ENCODE measurements at places on chromosomes 2 and 18.

- DNase-seq: no peak
Observed at GRCh38 chr2:23426263-23426905, 41.4 kb downstream of the KLHL29 start.

- DNase-seq: no peak
Observed at GRCh38 chr18:78769502-78770105, 210.0 kb upstream of the SALL3 start.

- no peak for DNase-seq
Observed at GRCh38 chr2:110650346-110650745, 27.5 kb downstream of the BUB1 start.

DNA sequence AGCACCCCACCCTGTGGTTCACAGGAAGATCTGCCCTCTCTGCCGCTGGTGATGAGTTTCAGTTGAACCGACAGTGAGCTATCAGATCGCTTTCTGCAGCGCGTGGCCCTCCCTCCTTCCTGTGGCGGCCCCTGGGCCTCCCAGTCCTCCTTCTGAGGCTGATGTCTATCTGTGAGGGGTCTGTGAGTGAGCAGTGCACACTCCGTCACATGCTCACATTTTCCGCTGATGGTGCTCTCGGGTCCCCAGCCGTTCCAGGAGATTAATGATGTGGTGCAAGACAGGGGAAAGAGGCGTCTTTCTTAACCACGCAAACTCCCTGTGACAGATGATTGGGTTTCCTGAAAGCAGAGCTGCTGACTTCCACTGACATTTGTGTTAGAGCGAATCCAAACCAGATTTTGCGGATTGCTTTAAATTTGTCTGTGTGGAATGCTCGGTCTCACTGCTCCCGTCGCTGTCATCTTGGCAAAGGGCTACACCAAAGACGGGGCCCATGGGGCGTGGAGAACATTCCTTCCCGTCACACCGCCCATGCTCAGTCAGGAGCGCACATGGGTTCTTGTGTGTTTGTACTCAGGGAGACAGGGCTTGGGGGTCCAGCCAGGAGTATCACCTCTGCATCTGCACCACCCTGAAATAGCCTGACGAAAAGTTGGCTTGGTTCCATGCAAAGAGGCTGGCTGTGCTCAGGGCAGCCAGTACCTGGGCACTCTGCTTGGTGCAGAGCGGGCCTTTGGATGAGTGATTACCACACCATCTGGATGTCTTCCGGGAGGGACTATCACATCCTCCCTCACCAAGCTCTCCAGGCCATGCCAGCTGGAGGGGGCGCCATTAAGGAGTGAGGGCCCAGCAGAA lies 154.7 kb upstream of the HS6ST1 start:
- no peak for DNase-seq

- no peak for DNase-seq
Observed at GRCh38 chr2:29074411-29074810, at the start of gene PCARE. Gene PCARE, minus strand, starts transcription at chr2:29074523. Its CDS starts 262 bp downstream, at chr2:29074261.

GRCh38 chr2:126586317-126586716 lies 69.6 kb upstream of the GYPC start:
- DNase-seq: no peak

GRCh38 chr2:155456222-155456621 lies 757.7 kb downstream of the KCNJ3 start:
- DNase-seq: no peak

DNA sequence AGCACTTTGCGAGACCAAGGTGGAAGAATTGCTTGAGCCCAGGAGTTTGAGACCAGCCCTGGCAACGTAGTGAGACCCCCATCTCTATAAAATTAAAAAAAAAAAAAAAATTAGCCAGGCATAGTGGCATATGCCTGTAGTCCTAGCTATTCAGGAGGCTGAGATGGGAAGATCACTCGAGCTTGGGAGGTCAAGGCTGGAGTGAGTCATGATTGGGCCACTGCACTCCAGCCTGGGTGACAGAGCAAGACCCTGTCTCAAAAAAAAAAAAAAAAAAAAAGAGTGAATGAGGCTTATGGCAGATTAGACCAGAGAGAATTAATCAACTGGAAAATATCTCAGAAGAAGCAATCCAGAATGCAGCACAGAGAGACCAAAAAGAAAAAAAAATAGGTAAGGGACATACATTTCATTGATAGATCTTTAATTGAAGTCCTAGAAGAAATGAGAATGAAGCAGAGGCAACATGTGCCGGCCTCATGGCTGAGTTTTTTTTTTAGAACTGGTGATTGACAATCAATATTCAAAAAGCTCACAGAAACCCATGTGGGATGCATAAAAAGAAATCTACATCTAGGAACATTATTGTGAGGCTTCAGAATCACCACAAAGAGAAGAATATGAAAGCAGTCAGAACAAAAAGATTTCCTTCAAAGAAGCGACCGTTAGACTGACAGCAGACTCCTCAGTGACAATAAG lies 32.2 kb upstream of the ELAC1 start:
- no peak for DNase-seq

DNA sequence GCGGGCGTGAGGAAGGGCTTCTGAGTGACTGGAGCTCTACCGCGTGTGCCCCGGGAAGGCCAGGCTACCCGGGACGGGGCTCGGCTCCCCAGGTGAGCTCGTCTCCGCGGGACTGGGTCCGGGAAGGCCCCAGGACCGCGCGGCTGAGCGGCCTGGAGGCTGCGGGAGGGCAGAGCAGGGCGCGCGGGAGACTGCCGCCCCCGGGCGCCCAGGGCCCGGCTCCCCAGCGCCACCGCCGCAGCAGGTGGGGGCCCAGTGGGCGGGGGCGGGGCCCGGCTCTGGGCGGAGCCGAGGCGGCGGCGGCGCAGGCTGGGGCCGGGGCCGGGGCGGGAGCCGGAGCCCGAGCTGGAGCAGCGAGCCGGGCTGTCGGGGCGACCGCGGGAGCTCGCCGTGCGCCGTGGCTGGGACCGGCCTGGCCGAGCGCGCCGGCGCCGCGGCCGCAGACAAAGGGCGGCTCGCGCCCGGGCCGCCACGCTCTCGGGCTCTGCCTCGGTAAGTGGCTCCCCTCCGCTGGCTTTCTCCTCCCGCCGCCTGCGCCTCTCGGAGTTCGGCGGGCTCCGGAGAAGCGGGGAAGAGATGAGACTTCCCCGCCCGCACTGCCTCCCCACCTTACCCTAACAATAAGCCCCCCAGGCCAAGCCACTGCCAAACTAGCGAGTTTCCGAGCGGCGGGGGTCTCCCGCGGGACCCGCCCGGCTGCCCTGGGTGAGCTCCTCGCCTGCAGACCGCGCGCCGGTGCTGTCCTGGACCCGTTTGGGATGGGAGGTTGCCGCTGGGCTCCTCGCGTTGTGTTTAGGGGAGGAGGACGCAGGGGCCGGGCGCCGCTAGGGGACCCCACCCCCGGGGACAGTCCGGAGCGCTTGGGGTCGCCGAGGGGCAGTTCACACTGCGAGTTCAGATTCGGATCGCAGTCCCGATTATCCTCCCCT lies at the start of gene MAPK4:
Gene MAPK4 (plus strand): TSS at position 336 of the 929 bp plus-strand sequence. CDS start 103,872 bp downstream, outside the sequence.
- DNase-seq: no peak

- no peak for DNase-seq
Observed at GRCh38 chr2:36672199-36672598, 24.3 kb upstream of the VIT start.

DNA sequence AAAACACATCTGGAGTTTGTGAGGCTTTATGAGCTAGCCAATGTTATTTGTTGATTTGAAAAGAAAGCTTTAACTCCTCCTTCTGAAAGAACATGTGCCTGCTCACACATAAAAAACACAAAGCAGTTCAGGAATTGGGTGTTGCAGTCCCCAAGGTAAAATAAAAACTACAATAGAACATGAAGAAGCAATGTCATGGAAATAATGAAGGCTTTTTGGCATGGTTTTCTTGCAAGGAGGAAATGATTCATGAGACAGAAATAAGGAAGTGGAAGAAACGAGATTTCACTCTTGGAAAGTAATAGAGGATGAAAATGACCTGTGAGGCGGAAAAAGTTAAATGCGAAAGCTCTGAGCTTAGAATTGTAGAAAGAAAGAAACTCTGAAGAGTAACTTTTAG lies 81.1 kb downstream of the TRIB2 start:
- no peak for DNase-seq

DNA sequence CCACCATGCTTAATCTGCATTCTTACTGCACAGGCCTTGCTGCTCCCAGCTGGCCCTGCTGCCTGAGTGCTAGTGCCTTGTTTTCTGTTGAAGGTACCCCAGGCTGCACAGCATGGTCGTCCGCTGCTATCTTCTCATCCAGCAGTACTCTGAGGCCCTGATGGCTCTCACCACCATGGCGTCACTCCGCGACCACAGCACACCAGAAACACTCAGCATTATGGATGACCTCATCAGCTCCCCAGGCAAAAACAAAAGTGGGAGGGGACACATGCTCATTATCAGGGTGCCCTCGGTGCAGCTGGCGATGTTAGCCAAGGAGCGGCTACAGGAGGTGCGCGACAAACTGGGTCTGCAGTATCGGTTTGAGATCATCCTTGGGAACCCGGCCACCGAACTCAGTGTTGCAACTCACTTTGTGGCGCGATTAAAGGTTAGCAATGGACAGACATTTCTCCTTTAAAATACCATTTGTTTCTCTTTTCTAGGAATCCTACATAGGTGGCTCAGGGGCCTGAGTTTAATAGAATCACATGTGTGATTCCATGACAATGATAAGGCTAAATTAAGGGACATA lies 110.5 kb downstream of the ESCO1 start:
- no peak for DNase-seq

- no peak for DNase-seq
Observed at GRCh38 chr2:31736695-31737454, 156.1 kb upstream of the SRD5A2 start.

GRCh38 chr2:223027442-223027841 lies 24.5 kb upstream of the KCNE4 start:
- no peak for DNase-seq

DNA sequence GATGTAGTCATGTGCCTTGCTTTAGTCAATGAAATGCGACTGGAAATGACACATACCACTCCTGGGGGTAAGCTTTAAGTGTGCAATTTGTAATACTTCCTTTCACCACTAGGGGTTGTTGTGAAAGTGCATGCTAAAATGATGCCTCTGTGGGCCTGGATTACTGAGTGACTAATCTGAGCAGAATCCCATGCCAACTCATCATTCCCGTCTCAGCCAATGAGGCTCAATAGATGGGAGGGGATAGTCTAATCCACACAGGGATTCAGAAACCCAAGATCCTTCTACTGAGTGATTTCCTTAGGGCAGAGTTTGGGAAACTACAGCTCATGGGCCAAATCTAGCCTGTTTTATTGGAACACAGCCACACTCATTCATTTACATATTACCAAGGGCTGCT lies 54.0 kb downstream of the HRH4 start:
- peak; percentile 24 for DNase-seq

DNA sequence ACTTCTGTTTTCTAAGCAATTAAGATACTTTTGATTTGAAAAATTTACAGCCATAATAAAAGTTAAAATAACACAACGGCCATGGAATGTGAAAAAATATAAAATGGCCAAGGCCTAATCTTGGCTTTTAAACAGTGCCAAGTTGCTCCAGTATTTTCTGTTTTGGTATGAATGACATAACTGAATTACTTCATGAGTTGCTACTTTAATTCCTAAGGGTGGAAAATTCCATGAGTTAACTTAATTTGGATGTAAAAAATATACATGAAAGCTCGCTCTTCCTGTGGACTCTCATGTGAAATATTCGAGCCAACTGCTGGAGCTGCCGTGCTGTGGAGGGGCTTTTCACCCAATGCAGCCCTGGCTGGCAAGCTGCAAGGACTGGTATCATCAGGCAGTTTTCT lies 286.0 kb upstream of the CCDC68 start:
- no peak for DNase-seq

- DNase-seq: no peak
Observed at GRCh38 chr2:234195516-234195915, 145.0 kb downstream of the SPP2 start.

DNA sequence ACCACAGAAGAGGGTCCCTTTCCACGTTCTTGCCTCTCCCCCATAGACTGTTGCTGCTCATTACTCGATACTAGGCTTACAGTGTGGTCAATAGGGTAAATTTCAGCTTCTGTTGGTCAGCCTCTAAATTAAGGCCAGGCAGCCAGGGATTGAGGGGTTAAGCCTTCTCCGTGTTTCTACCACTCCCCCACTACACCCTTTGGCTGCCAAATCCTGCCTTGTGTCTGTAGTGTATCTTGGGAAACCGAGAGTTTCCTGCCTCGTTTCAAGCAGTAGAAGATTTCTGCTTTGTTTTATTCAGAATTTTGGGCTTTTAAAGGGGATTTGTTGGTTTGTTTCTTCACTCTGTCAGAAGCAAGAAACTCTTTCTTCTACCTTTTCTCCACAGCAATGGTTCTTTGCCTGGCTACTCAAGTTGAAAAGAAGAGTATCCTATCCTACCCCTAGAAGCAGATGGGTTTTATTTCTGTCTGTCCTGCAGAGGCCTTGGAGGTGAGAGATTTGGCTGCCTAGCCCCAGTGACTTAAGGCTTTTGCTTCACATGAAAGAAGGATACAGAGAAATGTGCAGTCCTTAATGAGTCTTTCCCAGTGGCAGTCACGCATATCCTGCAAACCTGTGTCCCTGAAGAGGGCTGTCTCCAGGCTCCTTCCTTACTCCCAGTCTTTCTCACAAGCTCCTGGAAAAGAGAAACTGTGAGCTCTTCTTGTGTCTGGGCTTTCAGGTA lies 261.5 kb upstream of the TANK start:
- DNase-seq: no peak

DNA sequence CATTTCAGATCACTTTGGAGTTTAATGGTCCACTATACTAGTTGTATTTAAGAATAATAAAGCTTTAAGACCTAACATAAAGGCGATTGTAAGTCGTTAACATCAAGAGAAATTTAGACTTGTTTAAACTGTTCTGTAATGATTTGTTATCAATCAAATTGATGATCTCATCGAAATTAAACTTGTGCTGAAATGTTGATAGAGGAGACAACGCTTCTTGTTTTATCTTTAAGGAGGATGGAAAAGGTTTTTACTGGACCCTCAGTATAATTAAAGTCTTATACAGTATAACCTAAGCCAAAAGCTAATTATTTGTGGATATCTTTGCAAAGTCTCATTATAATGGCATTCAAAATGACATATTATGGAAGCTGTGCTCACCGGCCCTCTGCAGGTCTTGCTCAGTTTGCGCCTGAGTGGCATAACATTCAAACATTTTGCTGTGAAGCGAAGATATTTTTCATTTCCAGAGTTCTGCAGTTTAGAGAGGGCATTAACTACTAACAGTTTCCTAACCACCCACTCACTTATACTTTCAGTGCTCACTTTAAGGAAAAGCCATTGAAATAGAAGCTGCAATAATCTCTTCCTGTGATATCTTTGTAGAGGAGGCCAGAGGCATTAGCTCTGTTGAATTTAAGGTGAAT lies 1.4 kb upstream of the SERTAD2 start:
- peak; percentile 32 for DNase-seq

- DNase-seq: peak; percentile 36
Observed at GRCh38 chr2:1140389-1141003, 189.8 kb downstream of the SNTG2 start.

- no peak for DNase-seq
Observed at GRCh38 chr2:190136259-190136658, 73.7 kb upstream of the MSTN start.
